ENCODE measurements at places on chromosomes 16 and 17. TPM values are rescaled to one million over a fixed set of nuclear protein-coding genes. Genes with fewer than 3 reads are reported as not detected.

DNA sequence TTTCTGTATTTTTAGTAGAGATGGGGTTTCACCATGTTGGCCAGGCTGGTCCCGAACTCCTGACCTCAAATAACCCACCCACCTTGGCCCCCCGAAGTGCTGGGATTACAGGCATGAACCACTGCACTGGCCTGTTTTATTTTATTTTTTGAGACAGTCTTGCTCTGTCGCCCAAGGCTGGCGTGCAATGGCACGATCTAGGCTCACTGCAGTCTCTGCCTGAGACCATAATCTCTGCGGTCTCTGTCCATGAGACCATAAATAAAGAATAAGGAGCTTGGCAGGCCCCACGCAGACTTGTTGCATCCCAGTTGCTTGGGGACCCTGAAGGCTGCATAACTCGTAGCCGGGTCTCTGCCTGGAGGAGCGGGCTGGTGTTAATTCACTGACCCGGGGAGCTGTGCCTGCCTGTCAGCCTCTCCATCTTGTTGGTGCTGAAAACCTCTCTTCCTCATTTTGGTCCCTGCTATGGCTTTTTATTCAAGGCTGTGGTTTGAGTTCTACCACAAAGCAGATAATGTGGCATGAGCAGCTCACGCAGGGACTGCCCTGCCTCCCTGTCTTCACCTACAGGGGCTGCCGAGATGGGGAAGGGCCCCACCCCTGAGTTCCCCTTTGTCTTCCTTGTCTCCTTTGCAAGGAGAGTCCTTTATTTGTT, 82.1 kb downstream of the MSI2 start:
- H3K36me3 ChIP-seq, result no peaks in the 10 kb centered on the region
- H3K27ac ChIP-seq, result no peak overlapping the region
- no peaks in the 10 kb centered on the region for H3K4me1 ChIP-seq
- H3K27me3 ChIP-seq, result no peaks in the 10 kb centered on the region
- DNase-seq, result no peak
- no peak overlapping the region for H3K4me3 ChIP-seq

DNA sequence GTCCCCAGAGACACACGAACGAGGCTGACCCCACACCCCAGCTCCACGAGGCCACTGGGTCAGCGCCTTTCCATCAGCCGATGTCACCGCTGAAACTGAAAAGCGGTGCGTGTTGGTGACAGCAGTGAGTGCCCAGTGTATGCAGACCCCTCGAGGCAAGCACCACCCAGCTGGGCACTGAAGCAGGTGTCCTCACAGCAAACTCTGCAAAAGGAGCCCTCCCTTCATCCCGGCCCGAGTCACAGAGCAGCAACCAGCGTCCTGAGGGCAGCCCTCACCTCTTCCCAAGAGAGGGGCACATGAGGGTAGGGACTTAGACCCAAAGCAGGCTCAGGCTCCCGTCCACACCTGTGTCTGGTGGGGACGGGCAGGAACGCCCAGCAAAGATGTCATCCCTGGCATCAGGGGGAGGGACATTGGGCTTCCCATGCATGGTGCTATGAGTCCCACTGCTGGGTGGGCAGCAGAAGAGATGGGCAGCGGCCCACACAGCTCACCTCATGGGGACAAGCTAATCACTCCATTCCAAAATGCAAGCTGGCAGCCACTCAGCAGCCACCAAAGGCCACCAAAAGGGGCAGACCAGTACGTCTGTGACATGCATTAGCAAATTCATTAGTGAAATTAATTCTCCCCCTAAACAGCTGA, 49.2 kb downstream of the RBFOX3 start:
- no peak overlapping the region for H3K27ac ChIP-seq
- H3K36me3 ChIP-seq, result no peaks in the 10 kb centered on the region
- H3K27me3 ChIP-seq, result no peaks in the 10 kb centered on the region
- no peak for DNase-seq
- H3K4me1 ChIP-seq, result peaks cover 6% of the 10 kb centered on the region
- no peak overlapping the region for H3K4me3 ChIP-seq

DNA sequence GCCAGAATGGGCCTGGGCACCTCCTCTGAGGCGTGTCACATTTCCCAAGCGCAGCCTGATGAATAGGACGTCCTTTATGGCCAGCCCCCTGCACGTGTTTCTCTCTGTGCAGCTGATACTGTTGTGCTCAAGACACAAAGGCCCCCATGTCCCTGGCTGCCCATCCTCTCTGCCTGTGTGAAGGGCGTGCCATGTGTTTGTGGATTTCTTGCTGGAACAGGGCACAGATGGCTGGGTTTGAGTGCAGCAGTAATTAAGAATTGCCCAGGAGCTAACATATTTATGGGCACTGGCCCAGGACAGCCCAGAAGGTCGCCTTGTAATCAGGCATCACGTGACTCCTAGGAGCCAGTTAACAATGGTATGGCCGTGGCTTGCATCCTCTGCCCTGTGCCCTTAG, 181.1 kb downstream of the CCDC182 start:
- no peaks in the 10 kb centered on the region for H3K4me1 ChIP-seq
- no peaks in the 10 kb centered on the region for H3K27me3 ChIP-seq
- H3K27ac ChIP-seq, result no peak overlapping the region
- H3K36me3 ChIP-seq, result no peaks in the 10 kb centered on the region
- no peak overlapping the region for H3K4me3 ChIP-seq
- DNase-seq, result no peak

DNA sequence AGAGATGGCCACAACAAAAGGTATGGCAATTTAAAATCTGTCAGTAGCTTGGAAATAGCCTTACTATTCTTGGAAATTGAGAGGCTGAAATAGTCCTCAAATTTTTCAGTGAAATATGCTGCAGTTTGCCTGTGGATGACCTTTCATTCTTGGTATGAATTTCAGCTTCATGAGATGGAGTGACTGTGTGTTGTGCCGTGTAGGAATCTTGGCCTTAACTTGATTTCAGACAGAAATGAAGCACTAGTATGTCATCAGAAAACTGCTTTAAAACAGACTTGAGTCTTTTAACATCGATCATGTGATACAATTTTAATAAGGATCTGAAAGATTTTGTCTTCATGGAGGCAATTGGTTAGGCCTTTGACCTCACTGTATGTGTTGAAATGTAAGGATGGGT, 247.2 kb downstream of the CNTNAP4 start:
- no peaks in the 10 kb centered on the region for H3K27me3 ChIP-seq
- DNase-seq, result no peak
- no peak overlapping the region for H3K27ac ChIP-seq
- H3K4me1 ChIP-seq, result no peaks in the 10 kb centered on the region

GRCh38 chr17:62098623-62099231, 33.6 kb upstream of the MED13 start:
- peaks cover 15% of the 10 kb centered on the region for H3K4me1 ChIP-seq
- H3K36me3 ChIP-seq, result no peaks in the 10 kb centered on the region
- no peak overlapping the region for H3K27ac ChIP-seq
- H3K4me3 ChIP-seq, result no peak overlapping the region
- H3K27me3 ChIP-seq, result no peaks in the 10 kb centered on the region

HOXB5 gene
- total RNA-seq, result not detected

GRCh38 chr16:68179196-68179795, 56.6 kb downstream of the ESRP2 start:
- H3K27me3 ChIP-seq, result no peaks in the 10 kb centered on the region
- peak; percentile 20 for DNase-seq
- no peak overlapping the region for H3K4me3 ChIP-seq
- H3K36me3 ChIP-seq, result no peaks in the 10 kb centered on the region
- H3K27ac ChIP-seq, result no peak overlapping the region

KRT9 gene
- 0.09 TPM for total RNA-seq

DNA sequence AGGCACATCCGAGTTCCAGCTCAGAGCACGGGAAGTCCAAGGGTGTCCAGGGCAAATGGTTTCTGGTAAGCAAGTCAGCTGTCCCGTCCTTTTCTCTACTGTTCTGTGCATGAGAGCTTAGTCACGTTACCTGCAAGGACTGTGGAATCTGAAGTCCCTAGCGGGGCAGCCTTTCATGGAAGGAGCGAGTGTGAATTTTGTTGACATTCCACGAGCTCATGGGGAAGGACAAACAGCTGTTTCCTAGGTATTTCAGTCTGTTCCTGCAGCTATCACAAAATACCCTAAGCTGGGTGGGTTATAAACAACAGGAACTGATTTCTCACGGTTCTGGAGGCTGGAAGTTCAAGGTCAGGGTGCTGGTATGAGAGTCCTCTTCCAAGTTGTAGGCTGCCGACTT, 109.2 kb downstream of the SDR42E1 start:
- H3K4me3 ChIP-seq, result no peak overlapping the region
- no peaks in the 10 kb centered on the region for H3K27me3 ChIP-seq
- H3K27ac ChIP-seq, result no peak overlapping the region
- no peak for DNase-seq

DNA sequence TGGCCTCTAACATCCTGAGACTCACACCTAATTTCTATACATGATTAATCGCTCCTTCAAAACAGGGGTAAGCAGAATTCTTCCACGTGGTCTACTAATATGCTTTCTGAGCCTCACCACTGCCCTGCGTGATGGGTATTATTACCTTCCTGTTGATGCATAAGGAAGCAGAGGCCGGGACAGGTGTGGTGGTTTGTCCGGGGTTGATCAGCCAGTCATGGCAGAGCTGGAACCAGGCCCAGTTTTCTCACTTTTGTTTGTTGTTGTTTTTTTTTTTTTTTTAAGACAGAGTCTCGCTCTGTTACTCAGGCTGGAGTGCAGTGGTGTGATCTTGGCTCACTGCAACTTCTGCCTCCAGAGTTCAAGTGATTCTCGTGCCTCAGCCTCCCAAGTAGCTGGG, 31.2 kb downstream of the RNF135 start:
- no peak for DNase-seq
- no peak overlapping the region for H3K4me3 ChIP-seq
- H3K27ac ChIP-seq, result no peak overlapping the region
- no peaks in the 10 kb centered on the region for H3K27me3 ChIP-seq

NPIPA2 gene
- 1.1 TPM for total RNA-seq

RNF222 gene
- not detected for total RNA-seq

GRCh38 chr17:38705803-38706504, 881 bp downstream of the MLLT6 start:
- H3K4me1 ChIP-seq, result peaks cover 41% of the 10 kb centered on the region
- no peak overlapping the region for H3K27ac ChIP-seq
- DNase-seq, result no peak

DNA sequence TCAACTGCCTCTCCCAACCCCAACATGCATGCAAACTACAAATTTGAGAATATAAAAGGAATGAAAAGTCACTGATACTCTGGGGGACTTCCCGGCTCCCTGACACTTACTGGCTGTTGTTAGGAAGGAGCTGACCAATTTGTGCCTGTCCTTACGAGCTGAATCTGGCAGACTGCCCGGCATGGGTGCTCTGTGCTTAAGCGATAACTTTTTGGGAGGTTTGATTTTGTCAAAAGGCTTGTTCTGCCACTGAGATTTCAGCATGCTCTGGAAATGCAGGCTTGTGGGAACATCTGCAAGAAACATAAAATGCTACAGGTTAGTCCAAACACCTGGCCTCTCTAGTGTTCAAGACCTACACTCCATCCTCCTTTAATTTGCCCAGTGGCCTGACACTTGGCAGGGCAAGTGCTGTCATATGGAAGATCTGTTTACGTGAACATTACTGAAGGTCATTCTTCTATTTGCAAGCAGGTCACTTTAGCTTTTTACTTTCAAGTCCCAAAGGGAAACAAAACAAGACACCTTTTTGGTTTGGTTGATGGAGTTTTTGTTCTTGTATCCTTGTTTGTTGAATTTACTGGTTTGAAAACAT, 40.6 kb downstream of the STH start:
- H3K27me3 ChIP-seq, result no peaks in the 10 kb centered on the region
- H3K4me1 ChIP-seq, result no peaks in the 10 kb centered on the region
- H3K4me3 ChIP-seq, result no peak overlapping the region
- peaks cover 60% of the 10 kb centered on the region for H3K36me3 ChIP-seq
- H3K27ac ChIP-seq, result no peak overlapping the region

DNA sequence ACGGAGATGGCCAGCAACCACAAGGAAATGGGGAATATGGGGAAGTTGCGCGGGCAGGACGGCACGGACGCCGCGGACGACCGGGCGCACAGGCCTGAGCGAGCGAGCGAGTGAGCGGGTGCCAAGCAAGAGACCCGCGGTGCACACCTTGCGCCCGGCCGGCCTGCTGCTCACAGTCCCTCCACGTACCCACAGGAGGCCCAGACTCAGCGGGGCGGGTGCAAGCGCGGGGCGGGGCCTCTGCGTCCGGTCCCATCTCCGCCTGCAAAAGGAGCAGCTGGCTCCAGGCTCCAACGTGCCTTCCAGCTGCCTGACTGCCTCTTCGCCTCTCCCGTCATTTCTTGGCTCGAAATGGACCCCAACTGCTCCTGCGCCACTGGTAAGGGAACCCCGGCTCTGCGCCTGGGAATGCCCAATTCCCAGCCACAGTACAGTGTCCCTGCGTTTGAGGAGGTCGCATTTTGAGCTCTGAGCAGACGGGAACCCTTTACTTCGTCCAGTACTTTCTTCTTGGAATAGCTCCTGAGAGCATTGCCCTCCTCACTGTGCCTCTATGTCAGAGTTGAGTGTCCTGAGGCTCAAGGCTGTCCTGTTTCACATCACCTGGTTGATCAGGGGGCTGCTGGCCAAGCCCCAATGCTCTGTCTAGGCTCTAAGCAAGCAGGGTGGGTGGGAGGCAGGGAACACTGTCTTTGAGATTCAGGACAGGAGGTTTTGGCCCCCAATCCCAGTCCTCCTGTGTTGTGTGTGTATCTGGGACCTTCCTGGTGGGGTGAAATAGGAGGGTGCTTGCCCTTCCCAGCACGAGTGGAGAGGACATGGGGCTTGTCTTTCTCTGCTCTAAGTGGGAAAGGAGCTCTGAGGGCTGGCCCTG, 8.1 kb upstream of the MT1E start:
- peaks cover 43% of the 10 kb centered on the region for H3K4me1 ChIP-seq
- no peaks in the 10 kb centered on the region for H3K27me3 ChIP-seq
- no peak overlapping the region for H3K27ac ChIP-seq

All from astrocyte (in vitro differentiated cells and primary cell).